ENCODE measurements at places on chromosomes 4 and X.

DNA sequence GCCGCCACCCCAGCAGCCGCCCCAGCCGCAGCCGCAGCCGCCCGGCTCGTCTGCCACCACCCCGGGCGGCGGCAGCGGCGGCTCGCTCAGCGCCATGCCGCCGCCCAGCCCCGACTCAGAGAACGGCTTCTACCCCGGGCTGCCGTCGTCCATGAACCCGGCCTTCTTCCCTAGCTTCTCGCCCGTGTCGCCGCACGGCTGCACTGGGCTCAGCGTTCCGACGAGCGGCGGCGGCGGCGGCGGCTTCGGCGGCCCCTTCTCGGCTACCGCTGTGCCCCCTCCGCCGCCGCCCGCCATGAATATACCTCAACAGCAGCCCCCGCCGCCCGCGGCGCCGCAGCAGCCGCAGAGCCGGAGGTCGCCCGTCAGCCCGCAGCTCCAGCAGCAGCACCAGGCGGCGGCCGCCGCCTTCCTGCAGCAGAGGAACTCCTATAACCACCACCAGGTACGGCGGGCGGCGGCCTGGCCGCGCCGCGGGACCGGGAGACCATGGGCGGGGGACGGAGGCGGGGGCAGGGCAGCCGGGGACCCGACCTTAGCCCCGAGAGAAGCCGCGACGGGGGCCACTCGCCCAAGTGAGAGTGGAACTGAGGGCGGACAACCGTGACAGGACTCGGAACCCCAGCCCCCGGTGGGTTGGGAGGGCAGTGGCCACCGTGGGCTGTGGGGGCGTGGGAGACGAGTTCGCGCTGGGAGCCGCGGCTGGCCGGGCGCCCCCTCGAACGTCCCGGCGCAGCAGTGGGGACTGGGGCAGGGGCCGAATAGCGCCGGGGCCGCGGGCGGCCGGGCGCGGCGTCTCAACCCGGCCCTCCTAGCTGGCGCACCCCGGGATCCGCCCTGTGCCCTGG, 1.8 kb downstream of the CPEB2 start:
- DNase-seq, result peak; percentile 67
- H3K27ac ChIP-seq, result peak overlapping the region; percentile 96
- no peaks in the 10 kb centered on the region for H3K27me3 ChIP-seq
- H3K36me3 ChIP-seq, result peaks cover 21% of the 10 kb centered on the region
- peaks cover 25% of the 10 kb centered on the region for H3K4me1 ChIP-seq

DNA sequence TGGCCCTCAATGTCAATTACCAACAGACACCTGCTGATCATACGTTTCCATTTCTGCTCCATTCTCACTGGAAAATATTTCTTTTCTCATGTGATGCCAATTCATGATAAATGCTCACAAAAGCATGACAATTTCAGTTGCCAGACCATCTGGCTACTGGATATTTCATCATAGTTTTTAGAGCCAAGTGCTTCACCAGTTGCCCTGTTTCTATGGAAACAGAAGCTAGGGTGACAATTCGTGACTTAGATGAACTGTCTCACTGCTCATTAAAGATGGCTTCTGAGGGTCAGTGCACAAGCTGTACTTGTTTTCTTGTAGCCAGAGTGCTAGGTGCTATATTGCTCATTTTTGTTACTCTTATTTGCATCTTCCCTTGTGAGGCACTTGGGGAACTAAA, 184.9 kb downstream of the COMMD8 start:
- DNase-seq, result no peak
- H3K27me3 ChIP-seq, result no peaks in the 10 kb centered on the region
- no peaks in the 10 kb centered on the region for H3K36me3 ChIP-seq
- no peak overlapping the region for H3K4me3 ChIP-seq
- no peaks in the 10 kb centered on the region for H3K4me1 ChIP-seq
- H3K27ac ChIP-seq, result no peak overlapping the region

DNA sequence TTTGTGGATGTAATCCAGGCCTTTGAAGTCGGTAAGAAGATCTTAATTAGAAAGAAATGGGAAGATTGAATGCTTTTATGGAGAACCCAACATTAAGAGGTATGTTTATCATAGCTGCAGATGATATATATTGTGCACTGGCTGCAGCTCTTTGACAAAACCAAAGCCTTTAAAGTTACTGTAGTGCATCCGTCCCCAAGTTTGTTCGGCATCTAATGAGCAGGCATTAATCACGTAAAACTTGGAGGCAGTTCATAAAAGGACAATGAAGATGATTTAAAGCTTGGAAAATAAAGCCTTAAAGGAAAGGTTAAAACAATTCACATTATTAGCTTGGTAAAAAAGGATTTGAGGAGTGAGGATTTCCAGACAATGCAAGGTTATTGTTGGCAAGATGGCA, 150.8 kb upstream of the ARX start:
- H3K4me3 ChIP-seq, result no peak overlapping the region
- H3K27ac ChIP-seq, result no peak overlapping the region
- DNase-seq, result no peak

GRCh38 chr4:138217567-138217966, 24.6 kb downstream of the SLC7A11 start:
- no peaks in the 10 kb centered on the region for H3K27me3 ChIP-seq
- H3K4me3 ChIP-seq, result no peak overlapping the region
- no peak for DNase-seq
- peaks cover 2% of the 10 kb centered on the region for H3K36me3 ChIP-seq

DNA sequence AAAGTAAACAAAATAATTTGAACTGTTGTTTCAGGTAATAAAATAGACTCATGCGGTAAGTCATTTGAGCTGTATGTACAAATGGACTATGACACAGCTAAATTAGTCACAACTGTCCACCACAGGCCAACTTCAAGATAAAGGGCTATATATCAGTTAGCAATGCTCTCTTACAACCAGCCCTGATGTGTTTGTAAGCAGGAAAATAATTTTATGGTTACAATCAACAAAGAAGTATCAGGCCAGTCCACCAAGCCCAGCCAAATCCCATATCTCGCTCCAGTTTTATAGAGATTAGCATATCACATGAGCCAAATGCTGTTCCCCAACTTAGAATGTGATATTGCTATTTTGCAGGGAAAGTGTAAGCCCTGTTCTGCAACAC, 511 bp upstream of the DUSP21 start:
- DNase-seq, result no peak
- no peak overlapping the region for H3K4me3 ChIP-seq
- no peaks in the 10 kb centered on the region for H3K36me3 ChIP-seq

- H3K4me1 ChIP-seq, result peaks cover 5% of the 10 kb centered on the region
- no peak overlapping the region for H3K4me3 ChIP-seq
- DNase-seq, result no peak
- H3K27me3 ChIP-seq, result no peaks in the 10 kb centered on the region
Observed at GRCh38 chr4:95108883-95109421, 351.2 kb downstream of the BMPR1B start.

DNA sequence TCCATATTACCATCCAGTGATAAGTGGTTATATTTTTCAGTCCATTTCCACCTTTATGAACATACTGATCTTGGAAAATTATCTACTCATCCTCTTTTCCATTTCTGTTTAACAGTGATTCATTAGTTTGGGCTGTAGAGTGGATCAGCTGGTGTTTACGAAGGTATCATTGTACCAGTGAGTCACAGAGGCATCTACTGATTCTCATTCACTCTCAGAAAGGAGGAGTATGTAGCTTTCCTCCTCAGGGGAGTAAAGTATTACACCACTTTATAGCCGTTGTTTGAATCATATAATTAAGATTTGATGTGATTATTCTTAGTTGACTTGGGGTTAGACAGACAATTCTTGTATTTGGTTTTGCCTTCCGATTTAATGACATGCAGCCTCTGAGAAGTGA, 74.7 kb downstream of the GALNT7 start:
- no peak for DNase-seq
- H3K27ac ChIP-seq, result no peak overlapping the region
- no peaks in the 10 kb centered on the region for H3K36me3 ChIP-seq
- no peaks in the 10 kb centered on the region for H3K27me3 ChIP-seq
- no peak overlapping the region for H3K4me3 ChIP-seq
- H3K4me1 ChIP-seq, result peaks cover 15% of the 10 kb centered on the region

GRCh38 chr4:78756137-78756536, 20.0 kb upstream of the BMP2K start:
- no peak overlapping the region for H3K4me3 ChIP-seq
- no peaks in the 10 kb centered on the region for H3K4me1 ChIP-seq
- no peak overlapping the region for H3K27ac ChIP-seq
- H3K27me3 ChIP-seq, result no peaks in the 10 kb centered on the region

GRCh38 chrX:22433292-22434070, 160.8 kb downstream of the CBLL2 start:
- no peak overlapping the region for H3K4me3 ChIP-seq
- DNase-seq, result no peak

DNA sequence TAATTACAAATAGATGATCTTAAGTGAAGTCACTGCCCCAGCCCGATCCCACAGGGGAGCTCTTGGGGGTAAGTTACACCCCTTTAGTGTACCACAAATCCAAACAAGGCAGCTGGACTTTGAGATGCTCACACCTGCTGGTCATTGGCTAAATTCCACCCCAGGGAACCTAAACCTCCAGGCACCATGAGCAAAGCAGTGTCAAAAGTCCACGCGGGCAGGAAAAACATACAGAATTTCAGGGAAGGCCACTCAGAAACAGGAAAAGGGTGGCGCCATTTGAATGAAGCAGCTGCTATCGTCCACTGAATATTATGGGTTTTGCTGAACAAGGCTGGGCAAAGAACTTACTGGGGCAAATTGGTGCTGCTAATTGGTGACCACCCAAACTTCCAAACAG, 30.9 kb downstream of the SUPT20HL1 start:
- peaks cover 20% of the 10 kb centered on the region for H3K27me3 ChIP-seq
- DNase-seq, result no peak
- H3K4me1 ChIP-seq, result no peaks in the 10 kb centered on the region
- H3K36me3 ChIP-seq, result no peaks in the 10 kb centered on the region
- H3K4me3 ChIP-seq, result no peak overlapping the region

DNA sequence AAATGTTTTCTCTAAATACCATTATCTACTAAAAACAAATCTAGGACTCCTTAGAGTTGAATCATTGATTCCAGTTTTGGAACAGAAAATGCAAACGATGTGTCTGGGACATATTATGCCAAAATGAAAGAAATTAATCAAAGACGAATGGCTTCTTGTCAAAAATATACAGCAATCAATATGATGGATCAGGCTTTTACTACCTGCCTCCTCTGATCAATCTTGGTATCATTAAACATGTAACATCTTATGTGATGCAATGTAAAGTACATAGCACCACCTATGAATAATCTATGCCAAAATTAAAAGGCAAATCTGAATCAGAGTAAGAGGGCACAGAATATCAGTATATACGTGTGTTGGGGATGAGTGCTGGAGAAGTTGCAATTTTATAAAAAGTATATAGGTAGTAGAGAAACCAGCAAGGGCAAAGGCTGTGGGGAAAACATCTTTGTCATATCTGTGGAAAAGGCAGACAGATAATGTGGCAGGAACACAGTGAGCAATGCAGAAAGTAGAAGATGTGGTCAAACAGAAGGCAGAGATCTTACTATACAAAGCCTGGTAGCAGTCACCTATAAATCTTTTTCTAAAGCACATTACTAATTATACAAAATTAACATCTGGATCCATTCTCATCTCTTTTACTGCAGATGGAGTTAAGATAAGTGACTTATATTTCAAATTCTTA, 152.7 kb downstream of the ANTXR2 start:
- no peaks in the 10 kb centered on the region for H3K27me3 ChIP-seq
- no peak for DNase-seq
- H3K36me3 ChIP-seq, result peaks cover 37% of the 10 kb centered on the region

DNA sequence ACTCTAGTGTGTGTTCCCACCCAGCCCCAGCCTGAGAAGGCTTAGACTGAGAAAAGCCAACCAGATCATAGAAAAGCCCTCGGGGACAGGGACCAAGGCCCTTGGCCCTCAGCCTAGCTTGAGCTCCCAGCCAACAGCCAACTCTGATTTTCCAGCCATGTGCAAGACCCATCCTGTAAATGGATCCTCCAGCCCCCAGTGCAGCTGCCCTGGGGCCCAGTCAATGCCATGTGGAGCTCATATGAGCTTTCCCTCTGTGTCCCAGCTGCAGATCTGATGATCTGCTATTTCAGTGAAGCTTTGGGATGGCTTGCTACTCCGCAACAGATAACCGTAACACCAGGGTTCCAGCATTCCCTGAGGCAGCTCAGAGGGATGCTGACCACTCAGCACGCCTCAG, 40.5 kb upstream of the CDKN2AIP start:
- H3K4me3 ChIP-seq, result no peak overlapping the region
- DNase-seq, result peak; percentile 65
- no peak overlapping the region for H3K27ac ChIP-seq
- no peaks in the 10 kb centered on the region for H3K36me3 ChIP-seq
- H3K4me1 ChIP-seq, result peaks cover 13% of the 10 kb centered on the region

DNA sequence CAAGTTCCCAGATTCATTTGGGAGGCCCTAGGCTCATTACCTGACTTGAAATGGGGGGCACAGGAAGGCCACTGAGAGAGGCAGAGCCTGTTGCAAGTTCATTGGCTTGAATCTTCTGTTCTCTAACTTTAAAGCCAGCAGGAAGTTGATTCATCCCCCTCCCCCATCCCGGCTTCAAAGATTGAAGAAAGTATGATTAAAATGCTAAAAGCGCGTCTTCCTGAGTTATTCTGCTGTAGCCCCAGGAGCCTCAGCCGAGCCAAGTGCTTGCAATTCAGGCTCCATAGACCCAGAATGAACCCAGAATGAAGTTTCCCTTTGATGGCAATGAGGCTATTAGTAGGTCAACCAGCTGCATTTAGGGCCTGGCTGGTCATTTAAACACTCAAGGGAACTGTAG, 14.7 kb downstream of the CHST7 start:
- H3K4me1 ChIP-seq, result no peaks in the 10 kb centered on the region
- H3K27me3 ChIP-seq, result no peaks in the 10 kb centered on the region
- peak overlapping the region; percentile 44 for H3K27ac ChIP-seq

DNA sequence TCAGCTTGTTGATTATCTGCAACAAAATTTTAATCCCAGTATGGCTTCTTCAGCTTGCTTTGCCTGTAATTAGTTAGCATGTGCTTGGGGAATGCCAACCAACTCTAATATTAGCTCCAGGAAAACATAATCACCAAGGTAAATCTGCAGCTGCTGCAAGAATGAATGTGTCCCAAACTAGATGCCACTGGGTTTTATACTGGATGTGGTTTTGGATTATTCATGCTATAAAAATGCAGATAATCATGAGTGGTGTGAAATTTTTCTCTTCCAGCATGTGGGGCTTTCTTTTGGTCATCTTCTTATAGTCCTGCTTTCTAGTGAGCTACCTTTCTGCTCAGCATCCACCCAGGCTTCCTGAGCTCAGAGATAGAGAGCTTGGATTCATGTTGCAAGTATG, 295.9 kb upstream of the CASK start:
- H3K4me1 ChIP-seq, result no peaks in the 10 kb centered on the region
- no peak overlapping the region for H3K4me3 ChIP-seq
- no peaks in the 10 kb centered on the region for H3K36me3 ChIP-seq
- no peak for DNase-seq
- H3K27me3 ChIP-seq, result no peaks in the 10 kb centered on the region

- H3K27me3 ChIP-seq, result no peaks in the 10 kb centered on the region
- H3K36me3 ChIP-seq, result no peaks in the 10 kb centered on the region
- DNase-seq, result no peak
- no peak overlapping the region for H3K27ac ChIP-seq
- peaks cover 2% of the 10 kb centered on the region for H3K4me1 ChIP-seq
Observed at GRCh38 chr4:150012851-150013360, 65.3 kb upstream of the DCLK2 start.
